ENCODE measurements at places on chromosomes 5 and 9.

DNA sequence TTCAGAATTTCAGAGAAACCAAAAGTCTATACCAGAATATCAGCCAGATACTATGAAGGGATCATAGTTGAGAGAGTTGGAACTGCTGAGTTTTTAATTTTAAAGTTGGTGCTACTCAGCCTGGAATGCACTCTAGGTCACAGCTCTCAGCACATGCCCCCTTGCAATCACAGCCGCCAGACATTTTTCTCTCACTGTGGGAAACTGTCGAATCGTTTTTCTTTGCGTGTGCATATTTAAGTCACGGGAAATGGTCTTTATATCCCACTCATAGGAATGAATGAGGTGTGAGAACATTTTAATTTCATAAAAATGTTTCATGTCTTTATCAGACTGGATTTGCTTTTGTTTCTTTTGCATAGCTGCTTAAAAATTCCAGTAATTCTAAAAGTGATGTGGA is 12.2 kb upstream of the SPDL1 start:
- H3K4me1 ChIP-seq, result no peaks in the 10 kb centered on the region
- DNase-seq, result no peak
- H3K27me3 ChIP-seq, result peaks cover 77% of the 10 kb centered on the region
- H3K4me3 ChIP-seq, result no peak overlapping the region
- no peak overlapping the region for H3K27ac ChIP-seq

DNA sequence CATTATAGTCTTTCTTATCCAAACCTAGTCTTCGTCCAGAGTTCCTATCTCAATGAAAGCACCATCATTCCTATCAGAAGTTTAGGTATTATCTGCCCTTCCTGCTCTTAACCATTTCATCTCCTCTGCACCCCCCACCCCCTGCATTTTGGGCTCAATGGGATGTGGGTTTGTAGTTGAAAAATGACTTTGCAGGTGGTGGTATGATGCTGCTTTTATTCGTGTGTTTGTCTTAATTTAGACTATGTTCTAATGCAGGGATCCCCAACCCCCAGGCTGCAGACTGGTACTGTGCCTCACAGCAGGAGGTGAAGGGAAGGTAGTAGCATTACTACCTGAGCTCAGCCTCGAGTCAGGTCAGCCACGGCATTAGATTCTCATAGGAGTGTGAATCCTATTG is 49.4 kb upstream of the ZNF608 start:
- no peak overlapping the region for H3K27ac ChIP-seq
- H3K4me1 ChIP-seq, result peaks cover 12% of the 10 kb centered on the region
- no peak for DNase-seq
- no peak overlapping the region for H3K4me3 ChIP-seq
- peaks cover 7% of the 10 kb centered on the region for H3K27me3 ChIP-seq

DNA sequence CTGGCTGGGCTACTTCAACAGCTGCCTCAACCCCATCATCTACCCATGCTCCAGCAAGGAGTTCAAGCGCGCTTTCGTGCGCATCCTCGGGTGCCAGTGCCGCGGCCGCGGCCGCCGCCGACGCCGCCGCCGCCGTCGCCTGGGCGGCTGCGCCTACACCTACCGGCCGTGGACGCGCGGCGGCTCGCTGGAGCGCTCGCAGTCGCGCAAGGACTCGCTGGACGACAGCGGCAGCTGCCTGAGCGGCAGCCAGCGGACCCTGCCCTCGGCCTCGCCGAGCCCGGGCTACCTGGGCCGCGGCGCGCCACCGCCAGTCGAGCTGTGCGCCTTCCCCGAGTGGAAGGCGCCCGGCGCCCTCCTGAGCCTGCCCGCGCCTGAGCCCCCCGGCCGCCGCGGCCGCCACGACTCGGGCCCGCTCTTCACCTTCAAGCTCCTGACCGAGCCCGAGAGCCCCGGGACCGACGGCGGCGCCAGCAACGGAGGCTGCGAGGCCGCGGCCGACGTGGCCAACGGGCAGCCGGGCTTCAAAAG is 36.9 kb upstream of the TTC1 start:
- H3K27me3 ChIP-seq, result peaks cover 80% of the 10 kb centered on the region
- no peaks in the 10 kb centered on the region for H3K36me3 ChIP-seq
- H3K27ac ChIP-seq, result no peak overlapping the region
- peak; percentile 76 for DNase-seq
- H3K4me3 ChIP-seq, result peak overlapping the region; percentile 70

GRCh38 chr5:112586596-112587062 is 151.1 kb upstream of the APC start:
- H3K36me3 ChIP-seq, result no peaks in the 10 kb centered on the region
- H3K4me1 ChIP-seq, result peaks cover 5% of the 10 kb centered on the region
- DNase-seq, result no peak

- H3K27ac ChIP-seq, result no peak overlapping the region
- peaks cover 3% of the 10 kb centered on the region for H3K27me3 ChIP-seq
- no peaks in the 10 kb centered on the region for H3K4me1 ChIP-seq
- H3K36me3 ChIP-seq, result no peaks in the 10 kb centered on the region
- DNase-seq, result no peak
Measured at GRCh38 chr9:86454701-86455615, 100.7 kb upstream of the TUT7 start.

- no peak for DNase-seq
- H3K4me1 ChIP-seq, result no peaks in the 10 kb centered on the region
- no peak overlapping the region for H3K4me3 ChIP-seq
- H3K27ac ChIP-seq, result no peak overlapping the region
Measured at GRCh38 chr5:60018091-60018490, 124.6 kb upstream of the PDE4D start.

- no peak for DNase-seq
- H3K4me3 ChIP-seq, result no peak overlapping the region
- peaks cover 3% of the 10 kb centered on the region for H3K27me3 ChIP-seq
- H3K27ac ChIP-seq, result no peak overlapping the region
Measured at GRCh38 chr5:68680366-68680765, 413.4 kb upstream of the SLC30A5 start.

- no peak for DNase-seq
- no peak overlapping the region for H3K4me3 ChIP-seq
- peak overlapping the region; percentile 25 for H3K27ac ChIP-seq
- peaks cover 10% of the 10 kb centered on the region for H3K27me3 ChIP-seq
- peaks cover 52% of the 10 kb centered on the region for H3K36me3 ChIP-seq
Measured at GRCh38 chr5:150130493-150130922, 25.1 kb downstream of the PDGFRB start.

DNA sequence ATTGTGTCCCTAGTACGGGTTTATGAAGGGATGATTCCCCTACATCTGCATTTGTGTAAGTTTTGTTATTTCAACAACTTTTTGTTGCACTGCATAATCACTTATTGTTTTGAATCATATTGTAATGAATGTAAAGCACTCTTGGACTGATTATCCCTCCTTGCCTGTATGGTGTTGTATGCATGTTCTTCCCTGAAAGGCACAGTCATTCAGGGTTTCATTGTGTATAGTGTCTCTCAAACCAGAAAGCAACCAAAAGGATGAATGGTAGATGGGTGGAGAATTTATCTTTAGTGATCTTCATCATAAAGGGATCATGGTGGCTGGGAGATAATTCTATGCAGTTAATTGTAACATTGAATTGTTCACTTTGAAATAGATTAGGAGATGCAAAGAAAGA is 247.3 kb downstream of the BRINP1 start:
- DNase-seq, result no peak
- no peaks in the 10 kb centered on the region for H3K36me3 ChIP-seq
- no peak overlapping the region for H3K27ac ChIP-seq
- peaks cover 4% of the 10 kb centered on the region for H3K4me1 ChIP-seq
- peaks cover 3% of the 10 kb centered on the region for H3K27me3 ChIP-seq
- no peak overlapping the region for H3K4me3 ChIP-seq

- no peak for DNase-seq
- no peak overlapping the region for H3K27ac ChIP-seq
- H3K4me3 ChIP-seq, result no peak overlapping the region
- H3K4me1 ChIP-seq, result peaks cover 14% of the 10 kb centered on the region
- H3K36me3 ChIP-seq, result no peaks in the 10 kb centered on the region
- H3K27me3 ChIP-seq, result no peaks in the 10 kb centered on the region
Measured at GRCh38 chr9:93308676-93309075, 124.7 kb downstream of the WNK2 start.

GRCh38 chr5:77427998-77428397 is 64.1 kb downstream of the WDR41 start:
- no peak for DNase-seq
- no peak overlapping the region for H3K4me3 ChIP-seq
- no peak overlapping the region for H3K27ac ChIP-seq
- H3K36me3 ChIP-seq, result peaks cover 36% of the 10 kb centered on the region
- no peaks in the 10 kb centered on the region for H3K27me3 ChIP-seq

- peak overlapping the region; percentile 28 for H3K27ac ChIP-seq
- no peaks in the 10 kb centered on the region for H3K27me3 ChIP-seq
- H3K36me3 ChIP-seq, result peaks cover 27% of the 10 kb centered on the region
- no peak overlapping the region for H3K4me3 ChIP-seq
- DNase-seq, result no peak
- H3K4me1 ChIP-seq, result peaks cover 13% of the 10 kb centered on the region
Measured at GRCh38 chr9:76114144-76114543, 223.7 kb downstream of the PCSK5 start.

- no peak for DNase-seq
- no peaks in the 10 kb centered on the region for H3K36me3 ChIP-seq
- H3K27me3 ChIP-seq, result peaks cover 12% of the 10 kb centered on the region
- no peak overlapping the region for H3K4me3 ChIP-seq
- no peak overlapping the region for H3K27ac ChIP-seq
Measured at GRCh38 chr9:134221273-134222017, 57.1 kb upstream of the RNU6ATAC start.

DNA sequence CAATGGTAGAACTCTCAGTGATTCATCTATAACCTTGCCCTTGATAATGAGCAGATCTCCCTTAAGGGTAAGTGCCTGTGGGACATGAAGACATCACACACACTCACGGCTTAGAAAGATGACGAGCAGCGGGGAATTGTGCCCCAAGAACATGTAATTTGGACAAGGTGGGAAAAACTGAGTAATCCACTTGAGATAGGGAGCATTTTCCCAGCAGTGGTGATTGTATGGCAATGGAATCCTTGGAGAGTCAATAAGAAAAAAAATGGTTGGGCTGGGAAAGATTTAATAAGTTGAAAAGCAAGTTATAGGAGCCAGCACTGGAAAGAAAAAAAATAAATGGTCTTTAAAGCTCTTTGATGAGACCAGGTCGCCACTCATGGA is 193.1 kb downstream of the GLIS3 start:
- no peak overlapping the region for H3K27ac ChIP-seq
- H3K27me3 ChIP-seq, result peaks cover 5% of the 10 kb centered on the region
- H3K4me3 ChIP-seq, result no peak overlapping the region
- no peak for DNase-seq
- H3K36me3 ChIP-seq, result peaks cover 11% of the 10 kb centered on the region
- peaks cover 42% of the 10 kb centered on the region for H3K4me1 ChIP-seq

DNA sequence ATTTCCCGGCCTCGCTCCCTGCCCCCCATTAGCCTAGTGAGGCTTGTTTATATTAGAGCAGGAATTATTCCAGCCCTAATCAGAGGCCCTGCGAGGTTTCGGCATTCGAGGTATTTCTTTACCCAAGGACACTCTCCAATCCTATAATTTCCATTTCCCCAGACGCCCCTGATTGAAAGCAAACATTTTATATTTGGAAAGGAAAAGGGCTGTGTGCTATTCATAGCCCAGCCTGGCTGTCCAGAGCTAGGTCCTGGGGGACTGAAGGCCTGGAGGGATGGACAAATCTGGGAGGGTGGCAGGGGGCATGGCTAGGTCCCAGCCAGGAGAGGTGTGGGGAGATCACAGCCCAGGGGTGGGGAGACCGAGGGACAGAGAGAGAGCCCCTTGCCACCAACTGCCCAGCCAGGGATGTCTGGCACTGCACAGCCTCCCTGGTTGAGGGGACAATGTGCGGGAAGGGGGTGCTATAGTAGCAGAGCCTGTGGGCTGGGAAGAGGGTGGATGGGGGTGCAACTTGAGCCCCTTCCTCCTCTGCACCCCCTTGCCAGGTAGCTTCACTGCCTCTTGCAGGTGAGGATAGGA is 125.1 kb downstream of the BARX1 start:
- no peaks in the 10 kb centered on the region for H3K36me3 ChIP-seq
- H3K4me1 ChIP-seq, result peaks cover 13% of the 10 kb centered on the region
- H3K27me3 ChIP-seq, result peaks cover 44% of the 10 kb centered on the region

GRCh38 chr9:20838218-20838617 is 154.2 kb downstream of the FOCAD start:
- H3K4me1 ChIP-seq, result peaks cover 29% of the 10 kb centered on the region
- no peak for DNase-seq
- no peaks in the 10 kb centered on the region for H3K27me3 ChIP-seq

- no peak for DNase-seq
- no peak overlapping the region for H3K4me3 ChIP-seq
- H3K27ac ChIP-seq, result no peak overlapping the region
- H3K36me3 ChIP-seq, result no peaks in the 10 kb centered on the region
- H3K27me3 ChIP-seq, result no peaks in the 10 kb centered on the region
Measured at GRCh38 chr5:97559827-97560598, 377.0 kb upstream of the RIOK2 start.

DNA sequence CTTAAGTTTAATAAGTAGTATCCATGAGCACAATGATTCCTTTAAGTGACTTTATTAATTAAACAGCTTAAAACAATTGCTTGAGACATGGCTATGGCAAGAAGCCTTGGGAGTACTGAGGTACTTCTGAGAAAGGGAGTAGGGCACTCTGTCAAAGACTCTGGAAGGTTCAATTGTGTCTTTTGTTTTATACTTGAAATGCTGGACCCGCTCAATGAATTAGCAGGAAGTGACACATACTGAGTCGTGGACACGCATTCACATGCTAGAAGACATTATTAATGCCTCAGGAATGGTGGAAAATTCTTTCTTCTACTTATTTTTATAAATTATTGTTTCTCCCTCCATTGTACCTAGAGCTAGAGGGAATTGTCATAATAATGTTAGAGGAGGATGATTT is 347.3 kb upstream of the ZNF608 start:
- peaks cover 45% of the 10 kb centered on the region for H3K36me3 ChIP-seq
- H3K4me1 ChIP-seq, result peaks cover 12% of the 10 kb centered on the region
- H3K4me3 ChIP-seq, result no peak overlapping the region
- H3K27me3 ChIP-seq, result peaks cover 6% of the 10 kb centered on the region
- no peak for DNase-seq

- peaks cover 7% of the 10 kb centered on the region for H3K4me1 ChIP-seq
- H3K36me3 ChIP-seq, result peaks cover 39% of the 10 kb centered on the region
- no peak overlapping the region for H3K27ac ChIP-seq
- H3K4me3 ChIP-seq, result no peak overlapping the region
- no peak for DNase-seq
Measured at GRCh38 chr9:112218908-112219307, 43.8 kb upstream of the SUSD1 start.

GRCh38 chr5:80915716-80916115 is 44.4 kb upstream of the RASGRF2 start:
- no peaks in the 10 kb centered on the region for H3K36me3 ChIP-seq
- H3K4me1 ChIP-seq, result no peaks in the 10 kb centered on the region

DNA sequence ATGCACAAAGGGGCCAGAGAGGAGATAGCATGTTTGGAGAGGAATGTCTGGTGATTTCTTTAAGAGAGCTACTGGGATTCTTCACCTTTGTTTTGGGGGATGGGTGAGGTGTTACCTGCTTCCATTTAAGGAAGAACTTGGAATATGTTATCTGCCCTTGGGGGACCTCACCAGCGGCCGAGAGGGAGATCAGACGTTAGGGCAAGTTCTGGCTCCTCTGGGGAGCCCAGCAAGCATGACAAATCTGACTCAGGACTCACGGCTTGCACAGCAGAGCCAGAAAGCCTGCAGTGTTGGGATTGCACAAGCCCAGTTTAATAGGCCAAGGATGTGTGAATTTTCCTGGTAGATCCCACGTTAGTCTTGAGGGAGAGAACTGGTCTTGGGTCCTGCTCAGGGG is 40.3 kb downstream of the SLC28A3 start:
- H3K36me3 ChIP-seq, result no peaks in the 10 kb centered on the region
- peaks cover 10% of the 10 kb centered on the region for H3K27me3 ChIP-seq
- no peak for DNase-seq
- no peak overlapping the region for H3K27ac ChIP-seq
- no peaks in the 10 kb centered on the region for H3K4me1 ChIP-seq
